ENCODE measurements at places on chromosomes 2 and 18.

- DNase-seq: no peak
Measured at GRCh38 chr2:60742419-60742818, 13.6 kb upstream of the PAPOLG start.

DNA sequence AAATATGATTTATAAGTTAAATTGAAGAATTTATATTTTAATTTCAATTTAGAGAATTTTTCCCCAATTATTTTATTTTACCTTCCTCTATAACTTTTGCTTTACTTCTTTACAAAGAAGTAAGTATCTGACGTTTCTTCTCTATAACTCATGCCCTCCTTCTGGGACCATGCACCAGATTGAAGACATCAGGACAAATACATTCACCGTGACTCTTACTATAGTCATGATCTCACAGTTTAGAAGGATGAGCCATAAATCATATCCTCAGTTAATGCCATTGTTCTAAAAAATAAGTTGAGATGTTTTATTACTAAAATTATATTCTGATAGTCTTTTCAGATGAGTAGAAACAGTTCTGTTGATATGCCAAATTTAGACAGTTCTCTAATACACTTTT, 279.3 kb downstream of the TMX3 start:
- DNase-seq: no peak

DNA sequence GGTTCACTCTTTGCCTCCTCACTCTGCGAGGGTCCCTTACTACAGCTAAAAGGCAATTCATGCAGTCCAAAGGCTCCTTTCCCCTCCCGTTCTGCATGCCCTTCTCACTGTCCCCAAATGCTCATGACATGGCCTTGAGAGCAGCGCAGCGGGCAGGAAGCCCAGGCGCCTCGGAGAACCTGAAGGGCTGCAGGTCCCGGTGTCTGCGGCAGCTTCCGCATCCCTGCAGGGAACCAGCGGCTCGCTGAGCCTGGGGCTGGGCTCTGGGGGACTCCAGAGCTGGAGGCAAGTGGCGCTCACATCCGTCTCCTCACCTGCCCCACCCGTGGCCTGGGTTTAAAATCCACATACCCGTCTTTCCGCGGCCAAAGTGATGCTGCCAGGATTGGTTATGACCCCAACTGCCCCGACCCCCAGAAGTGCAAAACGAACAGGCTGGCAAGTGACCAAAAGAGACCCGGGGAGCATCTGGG, 462 bp upstream of the CIDEA start:
- DNase-seq: no peak

GRCh38 chr2:240234503-240234951, 94.1 kb upstream of the OTOS start:
- DNase-seq: no peak

- DNase-seq: no peak
Measured at GRCh38 chr2:156476850-156477206, 40.6 kb downstream of the GPD2 start.
